Stimulated activated CD4-positive, alpha-beta T cell treated with anti-CD3 and anti-CD28 coated beads, Interleukin-2, amount 100 ng/mL, for 24 hours (primary cell): ENCODE measurements at places on chromosomes 12 and 14.

GRCh38 chr14:91723501-91723900 is 8.4 kb downstream of the CATSPERB start:
- DNase-seq = no peak

DNA sequence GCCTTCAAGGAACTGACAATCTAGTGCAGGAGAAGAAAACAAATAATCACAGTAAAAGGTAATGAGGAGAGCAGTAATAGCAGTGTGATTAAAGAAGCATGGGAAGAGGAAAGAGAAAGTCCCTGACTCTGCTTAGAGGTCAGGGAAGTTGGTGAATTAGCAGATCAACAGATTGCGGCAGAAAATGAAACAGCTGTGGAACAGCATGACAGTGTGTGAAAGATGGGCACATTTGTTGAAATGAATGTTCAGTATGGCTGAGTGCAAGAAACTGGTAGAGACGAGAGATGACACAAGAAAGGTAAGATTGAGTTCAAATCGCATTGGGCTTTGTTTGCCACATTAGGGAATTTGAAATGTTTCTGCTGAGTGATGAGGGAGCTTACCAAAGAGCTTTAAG is 63.7 kb upstream of the RASSF8 start:
- DNase-seq = no peak

DNA sequence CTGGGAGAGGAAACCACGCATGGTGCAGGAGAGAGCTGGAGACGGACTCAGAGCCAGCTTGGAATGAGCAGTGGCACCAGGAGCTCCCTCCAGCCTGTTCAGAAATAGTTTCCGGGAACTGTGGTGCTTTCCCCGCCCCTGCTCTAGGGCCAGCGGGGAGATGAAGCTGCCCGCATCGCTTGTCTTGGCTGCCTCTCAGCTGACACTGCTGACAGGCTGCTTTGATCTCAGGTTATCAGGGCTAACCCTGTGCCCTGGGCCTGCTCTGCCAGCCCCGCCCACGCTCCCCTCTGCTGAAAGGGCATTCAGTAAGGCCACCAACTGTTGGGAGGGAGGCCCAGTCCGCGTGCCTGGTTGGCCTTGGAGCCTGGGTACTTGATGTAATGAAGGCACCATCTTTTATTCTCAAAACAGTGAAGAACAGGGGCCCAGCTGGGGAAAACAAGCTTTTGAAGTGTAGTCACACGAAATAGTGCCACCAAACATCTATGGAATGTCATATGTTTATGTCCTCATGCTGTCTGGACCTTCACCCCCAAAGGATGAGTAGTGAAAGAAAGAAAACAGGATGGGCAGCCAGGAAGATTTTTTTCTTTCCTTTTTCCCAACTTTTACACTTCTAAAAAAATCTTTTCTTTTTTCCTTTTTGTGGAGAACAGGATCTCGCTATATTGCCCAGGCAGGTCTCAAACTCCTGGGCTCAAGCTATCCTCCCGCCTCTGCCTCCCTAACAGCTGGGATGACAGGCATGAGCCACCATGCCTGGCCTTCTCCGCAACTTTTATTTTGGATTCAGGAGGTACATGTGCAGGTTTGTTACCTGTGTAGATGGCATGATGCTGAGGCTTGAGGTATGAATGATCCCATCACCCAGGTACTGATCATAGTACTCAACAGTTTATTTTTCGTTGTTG is 115.9 kb upstream of the TBX3 start:
- no peak for DNase-seq

- DNase-seq = no peak
Observed at GRCh38 chr12:130158754-130159059, 3.6 kb upstream of the FZD10 start.

GRCh38 chr12:13592063-13592942 is 389.1 kb downstream of the GRIN2B start:
- no peak for DNase-seq

- DNase-seq = no peak
Observed at GRCh38 chr14:26905229-26905628, 307.4 kb upstream of the NOVA1 start.

GRCh38 chr14:30355431-30355913 is 203.5 kb upstream of the G2E3 start:
- no peak for DNase-seq

DNA sequence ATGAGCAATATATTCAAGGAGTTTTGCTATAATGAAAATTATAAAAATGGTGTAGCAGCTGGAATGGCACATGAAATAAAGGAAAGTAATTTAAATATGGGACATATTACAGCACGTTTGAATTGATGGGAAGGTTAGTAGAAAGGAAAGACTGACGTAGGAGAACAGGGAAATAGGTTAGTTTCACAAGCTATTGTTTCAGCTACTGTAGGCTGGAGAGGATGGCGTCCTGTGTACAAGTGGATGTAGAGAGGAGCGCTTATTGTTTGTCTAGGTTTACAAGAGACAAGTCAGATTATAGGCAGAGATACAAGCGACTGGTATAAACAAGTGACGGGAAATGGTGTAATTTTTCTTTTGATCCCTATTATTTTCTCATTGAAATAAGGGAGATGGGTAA is 431.2 kb upstream of the PDE3A start:
- no peak for DNase-seq

DNA sequence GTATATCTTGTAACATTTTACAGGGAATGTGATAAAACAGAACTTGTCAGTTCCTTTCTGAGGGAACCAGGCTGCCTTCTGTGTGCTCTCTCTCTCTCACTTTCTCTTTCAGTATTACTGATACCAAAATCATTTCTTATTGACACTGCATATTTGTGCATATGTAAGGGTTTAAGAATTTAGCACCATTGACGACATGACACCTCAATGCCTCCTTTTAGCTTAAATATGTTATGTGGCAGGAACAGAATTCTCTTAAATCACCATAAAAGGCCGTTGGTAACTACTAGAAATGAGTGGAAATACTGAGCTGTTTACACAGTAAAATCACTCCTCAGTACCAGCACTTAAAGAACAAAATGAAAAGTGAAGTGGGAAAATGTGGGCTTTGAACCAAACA is 457.7 kb upstream of the SYT1 start:
- DNase-seq = no peak

- DNase-seq = no peak
Observed at GRCh38 chr14:76133103-76133502, 18.6 kb upstream of the GPATCH2L start.

DNA sequence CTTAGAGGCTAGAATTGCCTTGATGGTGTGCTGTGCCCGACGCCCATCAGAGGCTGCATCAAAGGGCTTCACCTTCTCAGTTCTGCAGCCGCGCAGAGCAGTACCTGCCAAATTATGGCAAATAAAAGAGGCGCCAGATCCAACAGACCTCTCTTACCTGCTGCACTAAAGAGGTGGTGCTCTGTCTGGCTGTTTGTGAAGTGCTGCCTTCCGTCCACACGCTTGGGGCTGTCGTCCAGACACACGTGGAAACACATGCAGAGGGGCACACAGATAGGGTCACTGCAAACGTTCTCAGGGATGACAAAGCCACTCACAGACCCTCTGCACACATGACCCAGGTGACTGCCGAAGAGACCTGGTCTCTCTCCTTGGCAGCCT is 617.5 kb downstream of the VRK1 start:
- DNase-seq = no peak

- no peak for DNase-seq
Observed at GRCh38 chr14:90489916-90490719, 93.3 kb downstream of the CALM1 start.
